NCI-H82 (cell line): ENCODE measurements at places on chromosomes 1 and 21.

GRCh38 chr1:245538671-245539070 is 383.9 kb downstream of the KIF26B start:
- DNase-seq = no peak

DNA sequence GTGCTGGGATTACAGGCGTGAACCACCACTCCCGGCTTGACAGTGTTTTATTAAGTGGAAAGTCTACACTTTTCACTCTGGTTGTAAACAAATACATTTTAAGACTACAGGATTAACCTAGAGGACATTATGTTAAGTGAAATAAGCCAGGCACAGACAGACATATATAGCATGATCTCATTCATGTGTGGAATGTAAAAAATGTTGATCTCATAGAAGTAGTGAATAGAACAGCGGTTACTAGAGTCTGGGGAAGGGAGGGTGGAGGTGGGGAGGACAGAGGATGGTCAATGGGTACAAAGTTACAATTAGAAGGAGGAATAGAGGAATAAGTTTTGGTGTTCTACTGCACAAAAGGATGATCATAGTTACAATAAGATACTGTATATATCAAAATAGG is 16.9 kb downstream of the CTH start:
- no peak for DNase-seq

DNA sequence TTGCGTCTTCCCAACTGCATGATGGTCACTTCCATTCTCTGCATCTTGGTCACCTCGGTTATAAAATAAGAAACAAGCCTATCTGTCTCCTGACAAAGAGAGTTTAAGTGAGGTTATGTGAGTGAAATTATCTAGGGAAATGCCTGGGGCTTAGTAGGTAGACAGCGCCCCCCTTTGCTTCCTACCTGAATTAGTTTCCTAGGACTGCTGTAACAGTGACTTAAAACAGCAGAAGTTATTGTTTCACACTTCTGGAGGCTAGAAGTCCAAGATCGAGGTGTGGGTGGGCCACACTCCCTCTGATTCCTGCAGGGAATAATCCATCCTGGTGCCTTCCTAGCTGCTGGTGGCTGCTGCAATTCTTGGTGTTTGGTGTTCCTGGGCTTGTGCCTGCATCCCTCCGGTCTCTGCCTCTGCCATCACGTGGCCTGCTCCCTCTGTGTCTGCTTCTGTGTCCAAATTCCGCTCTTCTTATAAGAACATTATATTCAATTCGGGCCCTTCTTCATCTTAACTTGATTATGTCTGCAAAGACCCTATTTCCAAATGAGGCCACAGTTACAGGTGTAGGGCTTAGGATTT is 92.6 kb downstream of the IGSF21 start:
- DNase-seq = peak; percentile 67

GRCh38 chr1:110258734-110259133 is 48.6 kb downstream of the KCNC4 start:
- peak; percentile 16 for DNase-seq

DNA sequence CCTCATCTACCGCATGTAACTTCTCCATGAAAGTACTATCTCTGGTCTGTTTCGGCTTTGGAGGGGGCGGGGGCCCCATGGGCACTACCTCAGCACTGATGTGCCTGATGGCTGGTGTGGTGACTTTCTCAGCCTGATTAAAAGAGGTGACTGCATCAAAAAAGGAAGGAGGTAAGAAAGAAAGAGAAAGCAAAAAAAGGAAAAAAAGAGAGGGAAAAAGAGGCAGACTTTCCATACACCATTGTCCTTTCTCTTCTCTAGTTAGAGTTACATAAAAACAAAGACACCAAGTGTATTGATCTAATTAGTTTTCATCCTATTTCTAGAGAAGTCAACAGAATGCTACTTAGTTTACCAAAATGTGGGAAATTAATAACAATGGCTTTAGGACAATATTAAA is 43.3 kb downstream of the GON4L start:
- DNase-seq = no peak

DNA sequence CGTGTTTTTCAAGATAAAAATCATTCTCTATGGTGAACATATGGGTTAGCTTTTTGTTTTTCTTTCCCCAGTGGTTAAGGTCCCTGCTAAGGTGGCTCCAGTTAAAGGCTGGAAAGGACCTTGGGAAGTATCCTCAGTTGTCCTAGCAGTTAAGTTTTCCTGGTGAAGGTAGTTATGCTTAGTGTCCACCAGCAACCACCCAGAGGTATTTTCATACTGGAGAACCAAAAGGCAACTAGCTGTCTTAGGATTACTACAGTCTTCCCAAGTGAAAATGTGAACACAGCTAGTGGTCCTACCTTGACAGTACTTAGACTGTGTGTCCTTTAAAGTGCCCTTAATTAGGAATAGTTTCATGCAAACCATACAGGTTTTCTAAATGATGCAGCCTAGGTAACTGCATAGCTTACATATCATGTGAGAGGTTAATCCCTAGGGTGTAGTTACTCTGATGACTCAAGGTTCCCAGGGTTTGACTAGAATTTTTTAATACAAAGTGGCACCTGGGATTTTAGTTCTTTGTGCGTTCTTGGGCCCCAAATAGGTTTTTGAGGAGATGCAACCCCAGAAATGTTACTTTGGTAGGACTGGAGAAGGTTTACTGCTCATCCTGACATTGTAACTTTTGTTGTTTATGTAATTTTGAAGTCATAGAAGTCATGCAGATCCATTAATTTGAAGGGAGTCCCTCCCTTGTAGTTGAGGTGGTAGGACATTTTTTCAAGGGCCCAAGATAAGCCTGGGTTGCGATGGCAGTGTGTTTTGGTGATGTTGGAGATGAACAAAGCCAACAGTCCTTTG is 36.5 kb downstream of the YY1AP1 start:
- no peak for DNase-seq

DNA sequence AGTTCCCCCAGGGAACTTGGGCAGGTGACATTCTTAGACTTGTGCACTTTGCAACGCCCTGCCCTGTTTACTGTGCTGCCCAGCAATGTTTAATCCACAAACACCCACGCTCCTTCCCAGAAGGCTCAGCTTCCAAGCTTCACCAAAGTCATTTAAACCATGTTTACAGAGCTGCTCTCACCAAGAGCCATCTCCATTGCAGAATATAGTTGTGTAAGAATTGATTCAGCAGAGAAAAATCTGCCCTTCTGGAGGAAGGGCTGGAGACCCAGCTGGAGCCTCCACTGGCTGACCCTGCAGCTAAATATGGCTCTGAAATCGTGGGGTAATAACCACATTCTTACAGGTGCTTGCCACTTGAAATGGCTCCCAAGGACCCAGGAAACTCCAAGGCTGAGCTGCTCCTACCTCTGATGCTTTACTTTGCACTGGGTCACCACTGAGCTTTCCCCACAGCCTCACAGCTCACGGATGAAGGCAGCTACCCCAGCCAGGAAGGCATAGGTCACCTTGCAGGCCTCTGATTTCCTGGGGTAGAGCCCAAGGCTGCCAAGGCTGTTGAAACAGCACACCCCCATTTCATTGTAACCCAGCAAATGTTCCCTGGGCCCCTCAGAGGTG is 8.7 kb downstream of the CAPN2 start:
- DNase-seq = no peak

- no peak for DNase-seq
Measured at GRCh38 chr1:47172782-47173181, 17.1 kb downstream of the PDZK1IP1 start.

GRCh38 chr1:220956501-220957232 is 77.4 kb downstream of the HLX start:
- no peak for DNase-seq

DNA sequence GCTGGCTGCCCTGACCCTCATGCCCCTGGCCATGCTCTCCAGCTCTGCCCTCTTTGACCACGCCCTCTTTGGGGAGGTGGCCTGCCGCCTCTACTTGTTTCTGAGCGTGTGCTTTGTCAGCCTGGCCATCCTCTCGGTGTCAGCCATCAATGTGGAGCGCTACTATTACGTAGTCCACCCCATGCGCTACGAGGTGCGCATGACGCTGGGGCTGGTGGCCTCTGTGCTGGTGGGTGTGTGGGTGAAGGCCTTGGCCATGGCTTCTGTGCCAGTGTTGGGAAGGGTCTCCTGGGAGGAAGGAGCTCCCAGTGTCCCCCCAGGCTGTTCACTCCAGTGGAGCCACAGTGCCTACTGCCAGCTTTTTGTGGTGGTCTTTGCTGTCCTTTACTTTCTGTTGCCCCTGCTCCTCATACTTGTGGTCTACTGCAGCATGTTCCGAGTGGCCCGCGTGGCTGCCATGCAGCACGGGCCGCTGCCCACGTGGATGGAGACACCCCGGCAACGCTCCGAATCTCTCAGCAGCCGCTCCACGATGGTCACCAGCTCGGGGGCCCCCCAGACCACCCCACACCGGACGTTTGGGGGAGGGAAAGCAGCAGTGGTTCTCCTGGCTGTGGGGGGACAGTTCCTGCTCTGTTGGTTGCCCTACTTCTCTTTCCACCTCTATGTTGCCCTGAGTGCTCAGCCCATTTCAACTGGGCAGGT is 3.8 kb downstream of the GPR61 start:
- DNase-seq = no peak

- no peak for DNase-seq
Measured at GRCh38 chr1:204469304-204469703, 25.3 kb downstream of the PIK3C2B start.

GRCh38 chr1:88697503-88697902 is 13.4 kb downstream of the PKN2 start:
- peak; percentile 70 for DNase-seq

- no peak for DNase-seq
Measured at GRCh38 chr1:225424562-225425200, 3.2 kb downstream of the LBR start.

DNA sequence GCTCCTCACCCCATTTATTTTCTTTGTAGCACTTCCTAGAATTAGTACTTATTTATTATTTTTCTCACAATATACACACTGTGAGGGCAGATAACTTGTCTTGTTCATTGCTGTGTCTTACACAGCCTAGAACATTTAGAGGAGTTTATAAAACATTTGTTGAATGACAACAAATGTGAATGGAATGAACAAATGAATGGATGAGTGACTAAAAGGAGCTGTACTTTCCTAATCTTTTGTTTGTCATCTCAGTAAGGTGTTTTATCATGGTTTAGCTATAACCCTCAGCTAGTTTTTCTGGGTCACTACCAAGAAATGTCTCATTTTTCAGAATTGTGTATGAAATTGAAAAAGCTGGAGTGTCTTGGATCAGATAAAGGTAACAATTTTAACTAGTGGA is 239.3 kb upstream of the KCNK2 start:
- DNase-seq = no peak

DNA sequence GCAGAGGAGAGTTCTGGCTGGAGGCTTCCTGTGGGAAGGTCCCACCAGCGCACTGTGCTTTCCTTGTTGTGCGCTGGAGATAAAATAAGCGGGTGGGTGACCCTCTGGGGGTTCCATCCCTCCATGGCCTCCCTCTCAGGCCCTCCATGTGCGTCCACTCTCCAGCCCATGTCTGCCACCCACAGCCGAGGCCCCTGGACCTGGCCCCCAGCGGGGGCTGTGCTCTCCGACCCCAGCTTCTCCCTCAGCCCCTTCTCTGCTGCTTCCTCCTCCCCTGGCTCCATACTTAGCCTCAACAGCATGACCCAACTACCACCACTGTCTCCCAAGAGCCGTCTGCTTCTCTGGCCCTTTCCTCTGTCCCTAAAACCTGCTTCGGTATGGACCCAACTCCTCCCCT is 61.4 kb downstream of the GNG4 start:
- no peak for DNase-seq

- DNase-seq = no peak
Measured at GRCh38 chr1:51897699-51898031, 19.1 kb upstream of the NRDC start.

- no peak for DNase-seq
Measured at GRCh38 chr21:34743285-34743684, 74.5 kb downstream of the CLIC6 start.
